ENCODE measurements at places on chromosomes 6 and 20.

DNA sequence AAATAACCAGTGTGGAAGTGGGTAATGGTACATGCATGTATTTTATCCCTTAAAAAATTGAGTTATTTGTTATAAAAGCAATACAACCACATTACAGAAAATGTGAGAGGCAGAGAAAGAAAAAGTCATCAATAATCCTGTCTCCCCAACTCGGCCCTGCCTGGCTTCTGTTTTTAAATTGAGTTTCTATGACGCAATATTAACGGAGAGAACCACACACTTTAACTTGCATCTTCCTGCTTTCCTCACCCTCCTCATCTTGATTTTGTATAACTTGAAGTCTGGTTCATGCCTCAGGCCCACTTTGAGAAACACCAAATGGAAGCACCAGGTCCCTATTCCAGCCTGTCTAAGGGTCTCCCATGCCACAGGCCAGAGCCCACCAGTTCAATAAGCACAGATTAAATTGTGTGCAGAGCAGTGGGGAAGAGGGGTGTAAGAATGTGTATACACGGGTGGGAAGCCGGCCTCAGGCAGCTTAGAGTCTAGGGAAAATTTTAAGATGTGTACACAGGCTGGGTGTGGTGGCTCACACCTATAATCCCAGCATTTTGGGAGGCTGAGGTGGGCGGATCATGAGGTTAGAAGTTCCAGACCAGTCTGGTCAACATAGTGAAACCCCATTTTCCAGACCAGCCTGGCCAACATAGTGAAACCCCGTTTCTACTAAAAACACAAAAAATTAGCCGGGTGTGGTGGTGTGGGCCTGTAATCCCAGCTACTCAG lies 15.9 kb downstream of the KCNK5 start:
- no peak for DNase-seq

GRCh38 chr6:159460476-159460875 lies 232.6 kb downstream of the SOD2 start:
- no peak for DNase-seq

GRCh38 chr6:33838983-33839382 lies 35.2 kb upstream of the MLN start:
- DNase-seq, result no peak

DNA sequence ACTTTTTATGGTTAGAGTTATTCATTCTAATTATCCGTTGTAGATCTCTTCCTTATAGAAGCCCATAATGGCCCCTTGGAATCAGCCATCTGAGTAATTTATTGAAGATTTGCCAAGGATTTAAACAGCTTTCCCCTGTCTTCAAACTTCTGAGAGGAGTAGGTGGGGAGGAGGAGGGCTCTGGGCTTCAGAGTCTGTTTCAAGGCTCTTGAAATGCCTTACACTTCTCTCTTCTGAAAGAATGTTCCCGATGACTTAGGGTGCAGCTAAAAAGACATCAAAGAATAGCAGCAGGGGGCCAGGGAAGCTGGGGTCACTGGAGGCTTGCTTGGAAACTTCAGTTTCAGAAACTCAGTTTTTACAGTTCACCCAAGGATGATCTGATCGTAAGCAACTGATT lies 165.3 kb downstream of the ZDHHC14 start:
- DNase-seq, result no peak

- DNase-seq, result no peak
These were observed 438.9 kb upstream of the EPHA7 start for GRCh38 chr6:93858213-93858612.

- DNase-seq, result no peak
These were observed 36.9 kb downstream of the SNAI1 start for GRCh38 chr20:50019466-50020256.

- DNase-seq, result no peak
These were observed 46.4 kb upstream of the FERMT1 start for GRCh38 chr20:6169251-6169650.

DNA sequence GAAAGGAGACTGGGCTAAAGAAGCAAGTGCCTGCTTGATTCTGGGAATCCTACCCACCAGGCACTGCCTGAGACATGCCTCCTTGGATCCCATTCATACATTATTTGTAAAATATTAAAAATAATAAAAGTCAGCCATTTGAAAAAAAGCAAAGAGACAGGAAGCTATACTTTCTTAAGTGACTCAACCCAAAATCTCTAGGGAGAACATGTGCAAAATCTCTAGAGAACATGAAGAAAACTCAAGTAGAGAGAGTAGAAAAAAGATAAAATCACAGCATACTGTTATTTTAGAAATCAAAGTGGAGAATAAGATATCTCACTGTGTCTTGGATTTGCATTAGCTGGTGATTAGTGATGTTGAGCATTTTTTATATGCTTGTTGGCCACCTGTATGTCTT lies 197.2 kb upstream of the GGTLC1 start:
- DNase-seq, result no peak

GRCh38 chr20:64040231-64041039 lies 4.5 kb downstream of the C20orf204 start:
- DNase-seq, result no peak

- DNase-seq, result peak; percentile 12
These were observed 158.8 kb downstream of the FRK start for GRCh38 chr6:115901896-115902295.

Data from BE2C (cell line).